ENCODE measurements at places on chromosomes 2 and 18. TPM values are rescaled to one million over a fixed set of nuclear protein-coding genes. Genes with fewer than 3 reads are reported as not detected.
A peak's percentile ranks its signal among the peaks of the same experiment; 100 is the strongest.

GRCh38 chr18:77161383-77161782 lies 28.8 kb upstream of the MBP start:
- no peak for DNase-seq

YES1 gene
- total RNA-seq, result 22.8 TPM

TNFAIP6 gene
- 7.6 TPM for total RNA-seq

- no peak for DNase-seq
These were observed 205.5 kb downstream of the TGIF1 start for GRCh38 chr18:3655254-3656050.

STPG4 gene
- total RNA-seq, result not detected

GRCh38 chr2:160367887-160368286 lies 125.7 kb downstream of the RBMS1 start:
- no peak for DNase-seq

LYG2 gene
- not detected for total RNA-seq

IL1A gene
- total RNA-seq, result not detected

- no peak for DNase-seq
These were observed 19.8 kb upstream of the NT5DC4 start for GRCh38 chr2:112701052-112701451.

ALLC gene
- total RNA-seq, result 0.26 TPM

GRCh38 chr2:187167491-187167890 lies 280.6 kb downstream of the CALCRL start:
- no peak for DNase-seq

DNA sequence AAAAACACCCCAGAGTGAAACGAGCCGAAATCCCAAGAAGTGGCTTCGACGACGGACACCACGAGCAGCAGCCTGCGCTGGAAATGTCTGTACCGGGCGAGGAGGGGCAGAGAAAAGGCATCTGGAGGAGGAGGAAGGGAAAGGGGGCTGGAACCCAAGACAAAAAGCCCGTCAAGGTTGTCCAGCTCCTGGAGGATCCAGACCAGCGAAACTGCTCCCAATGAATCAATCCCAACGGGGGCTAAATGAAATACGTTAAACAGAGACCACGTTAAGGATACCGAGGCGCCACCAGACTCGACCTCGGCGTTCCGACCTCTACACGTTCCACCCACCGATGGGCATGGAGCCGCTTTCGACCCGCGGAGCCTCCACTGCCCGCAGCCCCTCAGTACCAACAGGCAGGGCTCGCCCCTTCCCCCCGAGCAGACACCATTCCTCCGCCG lies 400 bp downstream of the CCDC88A start:
- no peak for DNase-seq

BOLL gene
- total RNA-seq, result not detected

DNA sequence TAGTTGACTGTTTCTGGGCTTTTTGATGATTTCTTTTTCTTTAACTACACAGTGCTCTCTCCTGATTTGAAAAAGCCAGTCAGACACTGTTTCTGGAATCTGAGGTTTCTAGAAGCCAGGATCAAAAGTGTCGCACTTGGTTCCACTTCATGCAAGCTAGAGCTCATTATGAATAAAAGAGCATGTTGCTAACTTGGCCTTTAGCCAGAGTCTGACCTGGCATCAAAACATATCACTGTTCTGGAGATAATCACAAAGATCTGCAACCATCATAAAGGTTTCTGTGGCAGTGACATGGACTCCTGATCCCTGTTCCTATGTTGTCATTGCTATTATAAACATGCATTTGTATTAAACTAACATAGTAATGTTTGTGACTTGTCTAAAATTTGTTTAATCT lies 76.1 kb upstream of the MAPRE2 start:
- DNase-seq, result no peak

DNA sequence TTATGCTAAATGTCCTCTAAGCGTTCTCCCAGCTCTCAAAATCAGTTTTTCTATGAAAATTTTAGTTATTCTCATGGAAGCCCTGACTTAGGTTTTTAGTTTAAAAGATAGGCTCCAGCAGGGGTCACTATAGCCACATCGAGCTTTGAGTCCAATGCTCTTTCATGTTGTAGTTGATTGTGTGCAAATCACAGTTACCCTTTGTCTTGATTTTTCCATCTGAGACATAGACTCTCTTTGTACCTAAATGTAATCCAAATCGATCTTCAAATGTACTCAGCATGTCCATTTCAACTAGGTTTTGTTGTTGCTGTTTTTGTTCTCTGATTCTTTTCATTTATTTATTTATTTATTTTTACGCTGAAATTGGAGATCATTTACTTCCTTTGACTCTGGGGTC lies 26.4 kb upstream of the MSTN start:
- DNase-seq, result peak; percentile 27
